ENCODE measurements at places on chromosomes 5 and 9.

GRCh38 chr5:175216991-175217390 is 227.0 kb downstream of the DRD1 start:
- peak; percentile 11 for DNase-seq

DNA sequence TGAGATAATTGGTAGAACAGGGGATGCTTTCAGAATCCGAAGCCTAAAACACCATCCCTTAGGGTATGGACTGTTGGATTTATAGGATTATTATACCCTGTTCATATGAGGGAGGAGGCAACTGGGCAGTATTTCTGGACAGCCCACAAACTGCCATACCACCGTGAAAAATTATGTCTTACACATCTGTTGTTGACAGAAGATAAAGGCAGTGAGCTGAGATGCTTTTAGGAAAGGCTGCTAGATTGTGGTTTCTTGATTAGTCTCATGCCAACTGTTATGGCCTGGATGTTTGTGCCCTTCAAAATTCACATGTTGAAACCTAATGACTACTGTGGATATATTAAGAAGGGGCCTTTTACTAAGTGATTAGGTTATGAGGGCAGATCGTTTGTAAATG is 83.7 kb upstream of the DHFR start:
- no peak for DNase-seq

DNA sequence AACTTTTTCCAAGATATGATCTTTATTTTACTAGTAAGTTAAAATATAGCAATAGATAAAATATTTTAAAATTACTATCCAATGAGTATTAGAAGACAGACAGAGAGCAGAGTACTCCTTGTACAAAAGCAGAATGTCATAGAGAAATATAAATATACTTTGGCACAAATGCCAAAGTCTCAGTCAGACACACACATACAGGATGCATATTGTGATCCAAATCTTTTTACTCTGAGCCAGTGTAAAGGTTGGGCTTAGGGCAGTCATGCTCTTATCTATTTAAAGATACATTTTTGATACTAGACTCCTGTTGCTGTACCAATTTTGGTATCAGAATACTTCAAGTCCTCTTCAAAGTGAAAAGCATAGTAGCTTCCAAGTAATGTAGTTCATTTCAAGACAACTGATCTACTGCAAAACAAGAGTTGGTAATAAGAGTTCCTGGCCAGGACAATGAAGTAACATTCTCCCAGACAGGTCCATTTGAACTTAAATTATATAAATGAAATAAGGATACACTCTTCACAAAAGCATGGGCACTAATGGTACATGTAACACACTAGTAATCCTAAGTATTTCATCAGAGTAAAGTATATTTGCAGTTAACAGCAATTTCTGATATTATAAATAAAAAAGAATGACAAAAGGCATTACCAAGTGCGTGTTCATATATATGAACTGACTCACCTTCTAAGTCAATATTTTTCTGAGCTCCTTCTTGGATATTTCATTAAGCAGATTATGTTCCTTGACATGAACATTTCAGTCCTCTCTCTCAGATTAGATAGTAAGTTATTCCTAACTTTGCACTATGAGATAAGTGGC is 10.5 kb downstream of the PFDN1 start:
- DNase-seq, result no peak

- DNase-seq, result no peak
These were observed 114.0 kb downstream of the KCNIP1 start for GRCh38 chr5:170617533-170618490.

DNA sequence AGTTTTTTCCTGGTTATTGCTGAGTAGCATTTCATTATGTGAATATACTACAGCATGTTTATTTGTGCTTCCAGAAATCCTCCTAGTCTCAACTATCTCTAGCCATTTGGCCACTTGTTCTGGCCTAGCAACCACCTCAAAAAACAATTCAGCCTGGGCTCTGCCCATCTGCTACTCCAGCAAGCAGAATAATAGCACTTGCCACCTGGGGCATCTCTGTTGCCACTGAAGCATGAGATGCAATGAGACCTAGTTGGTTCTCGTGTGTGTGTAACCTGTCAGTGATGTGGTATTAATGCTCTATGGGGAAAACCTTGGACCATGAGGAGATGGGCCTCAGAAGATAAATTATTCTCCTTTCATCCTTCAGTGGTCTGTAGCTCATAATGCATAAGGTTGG is 129.5 kb downstream of the RNF180 start:
- DNase-seq, result no peak

GRCh38 chr5:79509244-79509885 is 4.6 kb downstream of the HOMER1 start:
- no peak for DNase-seq

DNA sequence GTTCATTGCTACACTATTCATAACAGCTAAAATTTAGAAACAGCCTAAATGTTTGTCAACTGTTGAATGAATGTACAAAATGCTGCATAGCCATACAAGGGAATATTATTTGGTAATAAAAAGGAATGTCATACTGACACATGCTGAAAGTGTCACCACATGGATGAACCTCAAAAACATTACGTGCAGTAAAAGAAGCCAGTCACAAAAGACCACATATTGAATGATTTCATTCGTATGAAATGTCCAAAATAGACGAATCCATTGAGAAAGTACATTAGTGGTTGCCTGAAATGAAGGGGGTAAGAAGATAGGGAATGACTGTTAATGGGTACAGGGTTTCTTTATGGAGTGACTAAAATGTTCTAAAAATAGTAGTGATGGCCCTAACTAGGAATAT is 11.6 kb upstream of the ECM2 start:
- no peak for DNase-seq

DNA sequence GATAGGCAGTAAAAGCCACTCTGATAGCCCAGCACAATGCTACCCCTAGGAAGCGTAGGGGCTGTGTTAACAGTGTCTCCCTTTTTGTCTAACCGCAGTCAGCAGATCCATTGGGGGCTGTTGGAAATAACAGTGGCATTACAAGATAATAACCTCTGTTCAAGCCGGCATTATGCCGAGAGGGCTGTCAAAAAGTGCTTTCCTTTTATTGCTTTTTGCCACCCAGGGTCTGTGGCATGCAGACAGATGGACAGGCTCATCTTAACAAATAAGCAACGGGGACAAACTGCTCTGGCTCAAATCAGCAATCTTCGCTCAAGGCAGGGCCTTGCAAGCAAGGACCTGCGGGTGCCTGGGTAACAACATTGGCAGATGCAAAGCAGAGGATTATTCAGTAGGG is 123.3 kb downstream of the TLR4 start:
- DNase-seq, result no peak

GRCh38 chr5:4781299-4781698 is 358.8 kb upstream of the ADAMTS16 start:
- no peak for DNase-seq

DNA sequence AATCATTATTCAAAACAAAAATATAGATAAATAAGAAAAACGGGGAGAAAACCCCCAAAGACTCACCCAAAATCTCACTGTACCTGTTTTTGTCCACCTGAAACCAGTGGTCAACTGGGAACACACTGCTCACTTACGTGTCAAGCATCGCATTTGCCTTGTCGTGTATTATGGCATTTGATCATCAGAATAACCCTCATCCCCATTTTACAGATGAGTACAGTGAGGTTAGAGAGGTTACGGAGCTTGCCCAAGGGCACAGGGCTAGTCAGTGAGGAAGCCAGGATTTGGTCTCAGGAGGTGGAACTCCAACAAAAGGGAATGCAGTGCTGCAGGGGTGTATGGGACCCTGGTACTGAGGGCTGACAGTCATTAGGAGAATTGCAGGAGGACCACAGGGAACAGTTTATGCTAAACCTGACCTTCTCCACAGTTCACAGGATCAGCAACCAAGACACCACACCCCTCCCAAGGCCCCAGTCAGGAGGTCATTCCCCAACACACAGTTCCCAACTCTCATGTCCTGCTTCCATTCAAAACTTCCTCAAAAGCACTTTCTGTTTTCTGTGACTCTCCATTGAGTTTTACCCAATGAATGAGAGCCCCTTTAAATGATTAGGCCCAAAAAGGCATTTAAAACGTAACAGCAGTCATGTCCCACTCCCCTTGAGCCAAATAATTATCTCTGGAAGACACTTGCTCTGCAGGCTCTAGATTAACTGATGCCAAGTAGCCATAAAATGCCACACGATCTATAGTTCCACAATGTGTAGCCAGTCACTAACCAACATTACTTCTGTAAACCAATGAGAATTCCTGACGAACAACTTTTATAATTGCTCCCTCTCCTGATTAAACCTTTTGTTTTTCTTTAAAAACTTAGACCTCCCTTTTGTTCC is 50.8 kb downstream of the CTSL start:
- no peak for DNase-seq
